ENCODE measurements at places on chromosomes 12 and 14.

GRCh38 chr14:50801706-50802105, 29.3 kb downstream of the NIN start:
- DNase-seq: no peak

DNA sequence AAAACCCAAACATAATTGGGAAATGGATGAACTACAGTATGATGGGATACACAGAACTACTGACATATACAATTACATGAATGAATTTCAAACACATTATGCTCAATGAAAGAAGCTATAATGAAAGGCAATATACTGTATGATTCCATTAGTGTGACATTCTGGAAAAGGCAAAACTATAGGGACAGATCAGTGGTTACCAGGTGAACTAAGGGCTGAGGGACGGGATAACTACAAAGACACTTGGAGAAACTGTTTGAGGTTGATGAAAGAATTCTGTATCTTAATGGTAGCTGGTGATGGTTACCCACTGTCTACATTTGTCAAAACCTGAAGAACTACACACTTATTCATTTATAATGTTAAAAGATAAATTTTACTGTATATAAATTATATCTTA, 7.7 kb downstream of the ZFC3H1 start:
- DNase-seq: no peak

GRCh38 chr12:49789992-49790391, 38.2 kb downstream of the NCKAP5L start:
- peak; percentile 15 for DNase-seq

GRCh38 chr14:63682727-63683593, 41.3 kb upstream of the WDR89 start:
- no peak for DNase-seq

DNA sequence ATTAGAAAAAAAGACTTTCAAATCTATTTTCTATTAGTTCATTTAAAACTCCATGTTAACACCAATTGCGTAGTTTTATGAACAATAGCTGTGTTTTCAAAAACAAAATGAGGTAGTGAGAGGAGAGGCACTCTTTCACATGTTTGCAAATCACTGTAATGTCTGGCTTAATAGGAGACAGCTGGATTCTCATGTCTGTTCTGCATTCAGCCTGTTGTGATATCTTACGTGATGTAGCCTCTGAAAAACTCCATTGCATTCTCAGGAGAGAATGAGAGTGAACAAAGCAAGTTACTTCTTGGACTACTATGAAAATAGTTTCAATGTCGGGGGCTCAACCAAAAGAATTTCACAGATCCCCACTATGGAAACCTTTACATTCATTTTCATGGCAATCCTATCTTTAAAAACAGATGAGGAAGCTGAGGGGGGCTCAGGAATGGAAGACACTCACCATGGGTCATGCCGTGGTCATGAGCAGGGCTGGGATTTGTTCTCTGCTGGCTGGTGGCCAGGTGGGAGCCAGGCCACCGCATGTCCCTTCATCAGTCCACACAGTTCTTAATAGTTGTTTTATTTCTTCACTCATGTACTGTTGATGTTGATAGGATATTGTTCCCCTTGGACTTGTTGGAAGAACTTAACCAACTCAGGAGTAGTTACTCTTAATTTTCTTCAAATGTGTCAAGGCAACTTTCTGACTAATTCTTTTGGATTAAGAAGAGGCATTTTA, 346.2 kb upstream of the FAR2 start:
- no peak for DNase-seq

DNA sequence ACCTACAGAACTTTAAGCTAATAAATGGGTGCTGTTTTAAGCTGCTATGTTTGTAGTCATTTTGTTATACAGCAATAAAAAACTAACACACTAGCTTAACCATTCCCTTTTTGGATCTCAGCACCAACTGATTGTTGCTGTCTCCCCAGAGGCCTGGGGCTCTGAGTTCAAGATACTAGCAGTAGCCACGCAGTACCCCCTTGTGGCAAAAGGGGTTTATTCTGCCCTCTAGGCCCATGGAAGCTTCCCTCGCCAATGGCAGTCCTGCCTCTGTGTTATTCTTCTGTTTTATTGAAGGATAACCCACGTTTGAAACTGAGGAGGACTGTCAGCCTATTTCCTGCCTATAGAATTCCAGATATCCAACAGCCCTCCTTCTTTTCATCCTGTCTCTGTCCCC, 455.3 kb upstream of the ATP2B1 start:
- DNase-seq: no peak

GRCh38 chr12:28689398-28690175, 459.5 kb upstream of the FAR2 start:
- DNase-seq: no peak

GRCh38 chr12:132429602-132429945, 60.4 kb upstream of the FBRSL1 start:
- DNase-seq: no peak

- no peak for DNase-seq
Observed at GRCh38 chr12:111584959-111585358, 14.2 kb downstream of the ATXN2 start.

DNA sequence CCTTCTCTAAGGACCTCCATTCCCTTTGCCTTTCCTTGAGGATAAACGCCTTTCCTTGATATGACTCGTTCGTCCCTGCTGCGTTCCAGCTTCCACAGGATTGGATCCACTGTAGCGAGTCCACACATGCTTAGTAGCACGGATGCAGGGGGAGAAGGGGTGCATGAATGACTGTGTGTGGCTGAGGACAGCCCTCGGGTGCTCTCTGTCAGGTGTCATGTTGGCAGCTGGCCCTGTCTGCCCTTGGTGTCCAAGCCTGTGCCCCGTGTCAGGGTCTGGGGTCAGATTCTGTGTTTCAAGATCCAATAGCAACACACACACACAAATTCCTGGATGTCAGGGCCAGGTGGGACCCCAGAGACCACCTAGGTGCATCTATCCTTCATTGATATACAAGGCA, 17.5 kb upstream of the KRT80 start:
- DNase-seq: peak; percentile 34

DNA sequence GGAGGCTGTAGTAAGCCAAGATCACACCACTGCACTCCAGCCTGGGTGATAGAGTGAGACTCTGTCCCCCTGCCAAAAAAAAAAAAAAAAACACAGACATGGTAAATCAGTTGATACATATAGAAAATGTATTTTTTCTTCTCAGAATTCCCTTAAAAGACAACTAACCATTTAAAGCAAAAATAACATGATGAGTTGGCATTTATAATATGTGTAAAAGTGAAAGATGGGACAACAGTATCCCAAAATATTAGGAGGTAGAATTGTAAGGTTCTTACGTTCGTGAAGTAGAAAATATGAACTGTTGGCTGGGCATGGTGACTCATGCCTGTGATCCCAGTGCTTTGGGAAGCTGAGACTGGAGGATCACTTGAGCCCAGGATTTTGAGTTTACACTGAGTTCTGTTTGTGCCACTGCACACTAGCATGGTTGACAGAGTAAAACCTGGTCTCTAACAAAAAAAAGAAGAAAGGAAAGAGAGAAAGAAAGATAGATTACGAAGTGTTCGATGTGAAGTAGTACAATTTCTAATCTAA, 296.7 kb downstream of the FBXL14 start:
- no peak for DNase-seq

DNA sequence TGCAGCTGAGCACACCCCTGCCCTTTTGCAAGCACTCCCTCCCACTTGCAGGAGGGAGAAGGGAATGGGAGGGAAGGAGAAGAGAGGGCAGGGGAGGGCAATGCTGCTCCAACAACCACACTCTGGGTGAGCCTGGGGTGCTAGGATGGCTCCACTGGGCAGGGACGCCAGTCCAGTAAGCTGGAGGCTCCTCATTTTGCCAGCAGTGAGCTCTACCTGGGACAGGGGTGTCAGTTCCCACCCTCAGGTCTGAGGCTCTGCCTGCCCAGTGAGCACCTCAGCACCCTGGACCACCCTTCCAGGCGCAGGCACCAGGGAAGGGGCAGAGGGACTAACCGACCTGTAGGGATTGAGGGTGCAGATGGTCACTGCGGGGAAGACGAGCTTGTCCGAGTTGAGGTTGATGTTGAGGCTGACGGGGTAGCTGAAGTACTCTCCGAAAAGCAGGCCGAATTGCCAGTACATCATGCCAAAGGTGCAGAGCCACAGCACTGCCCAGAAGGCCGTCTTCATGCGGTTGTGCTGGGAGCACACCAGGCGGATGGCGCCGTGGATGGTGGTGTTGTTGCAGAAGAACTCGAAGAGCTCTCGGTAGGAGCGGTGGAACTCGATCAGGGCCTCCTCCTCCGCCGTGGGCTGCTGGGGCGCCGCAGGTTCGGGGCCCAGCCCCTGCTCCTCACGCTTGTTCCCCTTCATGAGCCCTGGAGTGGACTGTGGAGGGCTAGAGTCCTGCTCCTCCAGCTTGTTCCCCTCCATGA, 1.2 kb downstream of the SCNN1A start:
- DNase-seq: no peak

- DNase-seq: no peak
Observed at GRCh38 chr12:38175538-38175937, 141.0 kb upstream of the ALG10B start.

- no peak for DNase-seq
Observed at GRCh38 chr14:50012644-50013043, 103.7 kb downstream of the VCPKMT start.

- no peak for DNase-seq
Observed at GRCh38 chr14:51576117-51576430, 75.6 kb upstream of the FRMD6 start.

DNA sequence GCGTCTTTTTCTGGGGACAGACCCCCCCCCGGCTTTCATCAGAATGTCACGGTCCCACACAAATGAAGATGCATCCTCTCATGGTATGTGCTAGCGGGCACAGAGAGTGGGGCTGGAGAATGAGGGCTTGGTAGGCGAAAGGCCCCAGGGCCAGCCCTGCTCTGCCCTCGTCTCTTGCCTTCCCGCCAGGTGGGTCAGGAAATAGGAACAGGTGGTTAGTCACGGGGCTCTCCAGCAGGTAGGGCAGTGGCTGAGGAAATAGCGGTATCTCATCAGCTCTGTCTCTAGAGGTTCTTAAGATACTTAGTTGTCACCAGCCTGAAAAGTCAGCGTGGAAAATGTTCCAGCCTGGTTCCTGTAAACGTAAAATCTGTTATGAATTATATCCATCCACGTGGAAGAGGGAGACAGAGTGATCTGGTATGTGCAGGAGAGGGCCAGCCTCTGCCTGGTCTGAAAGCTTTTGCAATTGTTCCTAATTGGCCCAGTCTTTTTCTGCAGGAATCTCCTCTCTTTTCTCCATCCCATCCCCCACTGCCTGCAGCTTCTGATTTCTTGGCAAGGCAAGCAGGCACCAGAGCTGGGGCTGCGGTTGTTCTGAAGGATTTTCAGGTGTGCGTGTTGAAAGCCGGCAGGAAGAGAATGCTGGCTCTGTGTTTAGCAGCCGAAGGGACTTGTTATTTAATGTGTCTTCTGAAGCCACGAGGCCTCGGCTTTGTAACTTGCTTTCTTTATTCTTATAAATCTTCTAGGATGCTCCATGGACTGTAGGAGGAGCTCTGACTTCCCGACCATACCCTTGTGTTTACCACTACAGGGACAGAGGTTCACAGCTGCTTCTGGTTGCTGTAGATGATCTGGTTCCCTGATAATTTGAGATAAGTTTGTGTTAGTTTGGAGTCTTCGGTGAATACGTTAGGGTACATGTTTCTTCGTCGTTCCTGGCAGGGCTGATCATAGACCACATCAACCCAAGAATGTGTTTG, 131.1 kb downstream of the CACNA1C start:
- peak; percentile 57 for DNase-seq

DNA sequence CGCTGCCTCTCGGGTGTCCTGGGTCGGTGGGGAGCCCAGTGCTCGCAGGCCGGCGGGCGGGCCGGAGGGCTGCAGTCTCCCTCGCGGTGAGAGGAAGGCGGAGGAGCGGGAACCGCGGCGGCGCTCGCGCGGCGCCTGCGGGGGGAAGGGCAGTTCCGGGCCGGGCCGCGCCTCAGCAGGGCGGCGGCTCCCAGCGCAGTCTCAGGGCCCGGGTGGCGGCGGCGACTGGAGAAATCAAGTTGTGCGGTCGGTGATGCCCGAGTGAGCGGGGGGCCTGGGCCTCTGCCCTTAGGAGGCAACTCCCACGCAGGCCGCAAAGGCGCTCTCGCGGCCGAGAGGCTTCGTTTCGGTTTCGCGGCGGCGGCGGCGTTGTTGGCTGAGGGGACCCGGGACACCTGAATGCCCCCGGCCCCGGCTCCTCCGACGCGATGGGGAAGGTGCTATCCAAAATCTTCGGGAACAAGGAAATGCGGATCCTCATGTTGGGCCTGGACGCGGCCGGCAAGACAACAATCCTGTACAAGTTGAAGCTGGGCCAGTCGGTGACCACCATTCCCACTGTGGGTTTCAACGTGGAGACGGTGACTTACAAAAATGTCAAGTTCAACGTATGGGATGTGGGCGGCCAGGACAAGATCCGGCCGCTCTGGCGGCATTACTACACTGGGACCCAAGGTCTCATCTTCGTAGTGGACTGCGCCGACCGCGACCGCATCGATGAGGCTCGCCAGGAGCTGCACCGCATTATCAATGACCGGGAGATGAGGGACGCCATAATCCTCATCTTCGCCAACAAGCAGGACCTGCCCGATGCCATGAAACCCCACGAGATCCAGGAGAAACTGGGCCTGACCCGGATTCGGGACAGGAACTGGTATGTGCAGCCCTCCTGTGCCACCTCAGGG, 679 bp downstream of the ARF6 start:
- no peak for DNase-seq

GRCh38 chr12:120116792-120117651, 469 bp upstream of the RAB35 start:
- DNase-seq: peak; percentile 99

DNA sequence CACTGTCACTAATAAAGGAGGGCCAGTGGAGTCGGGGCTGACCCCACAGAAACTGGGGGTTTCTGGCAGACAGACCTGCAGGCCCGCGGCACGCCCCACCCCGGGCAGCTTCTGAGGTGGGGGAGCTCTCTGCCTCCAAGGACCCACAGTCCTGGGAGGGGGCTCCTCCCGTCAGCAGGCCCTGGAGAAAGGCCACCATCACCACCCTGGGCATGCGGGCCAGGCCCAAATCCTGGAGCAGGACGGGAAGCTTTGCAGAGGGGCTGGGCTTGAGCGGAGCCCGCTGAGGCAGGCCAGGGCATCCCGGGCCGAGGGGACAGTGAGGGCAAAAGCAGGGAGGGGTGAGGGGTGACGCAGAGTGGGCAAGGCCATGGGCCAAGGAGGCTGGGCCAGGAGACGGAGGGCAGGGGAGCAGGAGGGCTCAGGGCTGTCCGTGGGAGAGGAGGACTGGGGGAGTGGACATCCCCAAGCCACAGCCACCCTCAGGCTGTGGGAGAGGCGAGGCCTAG, 11.1 kb upstream of the GPR132 start:
- no peak for DNase-seq

- DNase-seq: no peak
Observed at GRCh38 chr12:48069241-48069640, 36.6 kb downstream of the SENP1 start.

GRCh38 chr12:8692573-8692972, 5.2 kb upstream of the RIMKLB start:
- peak; percentile 60 for DNase-seq

GRCh38 chr12:51920046-51920445, 12.7 kb downstream of the ACVRL1 start:
- peak; percentile 29 for DNase-seq

- DNase-seq: no peak
Observed at GRCh38 chr14:101350691-101351090, 210.6 kb upstream of the DIO3 start.

- DNase-seq: no peak
Observed at GRCh38 chr12:88298761-88299242, 156.7 kb downstream of the TMTC3 start.

- no peak for DNase-seq
Observed at GRCh38 chr12:122878780-122879612, 16.9 kb downstream of the VPS37B start.
